ENCODE measurements at places on chromosomes 7 and 10.

DNA sequence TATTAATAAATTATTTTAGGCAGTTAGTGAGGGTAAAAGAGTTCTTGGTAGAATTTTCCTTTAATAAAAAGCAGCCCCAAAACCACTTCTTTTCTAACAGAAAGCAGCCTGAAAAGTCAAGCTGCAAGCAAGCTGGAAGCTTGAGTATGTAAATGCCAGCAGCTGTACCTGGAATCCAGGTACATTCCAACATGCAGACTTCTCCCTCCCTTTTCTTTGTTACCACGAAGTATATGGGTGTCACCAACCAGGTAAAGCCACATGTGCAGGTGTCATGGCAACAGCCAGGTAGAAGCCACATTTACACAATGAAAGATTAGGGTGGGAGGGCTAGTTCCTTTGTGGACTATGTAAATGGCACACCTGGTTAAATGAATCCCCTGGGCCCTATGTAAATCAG, 114.6 kb downstream of the EPC1 start:
- H3K4me1 ChIP-seq = peaks cover 1% of the 10 kb centered on the region
- no peak overlapping the region for H3K27ac ChIP-seq
- H3K27me3 ChIP-seq = no peaks in the 10 kb centered on the region
- H3K36me3 ChIP-seq = no peaks in the 10 kb centered on the region
- no peak for DNase-seq

DNA sequence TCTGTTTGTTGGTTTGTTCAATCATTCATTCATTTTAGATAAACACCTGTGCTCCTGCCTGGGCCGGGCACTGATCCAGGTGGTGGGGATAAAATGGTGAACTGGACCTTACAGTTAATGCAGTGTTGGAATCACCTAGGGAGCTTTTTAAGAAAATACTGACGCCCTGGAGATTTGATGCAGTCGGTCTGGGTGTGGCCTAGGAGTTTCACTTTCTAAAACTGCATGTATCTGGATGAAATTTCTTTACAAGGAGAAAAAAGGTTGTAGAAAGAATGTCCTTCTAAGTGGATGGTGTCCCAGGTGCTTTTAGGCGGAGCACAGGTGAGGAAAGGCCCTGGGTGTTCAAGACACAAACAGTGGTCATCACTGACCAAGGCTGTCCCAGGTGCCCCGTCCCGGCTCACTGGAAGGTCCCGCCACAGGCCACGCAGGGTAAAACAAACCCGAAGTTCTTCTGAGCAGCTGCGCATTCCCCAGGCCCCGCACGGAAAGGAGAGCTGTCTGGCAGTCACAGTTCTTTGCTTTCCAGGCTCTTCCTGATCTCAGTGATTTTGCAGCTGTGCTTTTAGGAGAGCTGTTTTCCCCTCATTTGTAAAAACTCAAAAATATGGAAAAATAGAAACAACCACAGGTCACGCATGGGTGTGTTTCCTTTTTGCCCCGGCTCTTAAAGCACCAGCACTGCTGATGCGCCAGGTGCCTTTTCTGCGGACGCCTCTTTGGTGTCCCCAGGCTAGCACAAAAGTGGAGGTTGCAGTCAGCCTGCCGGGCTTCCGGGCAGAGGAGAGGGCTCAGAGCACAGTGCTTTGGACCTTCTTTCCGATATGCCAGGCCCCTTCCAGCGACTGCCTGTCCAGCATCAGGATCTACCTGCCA, 161.9 kb downstream of the GRK5 start:
- no peak overlapping the region for H3K27ac ChIP-seq
- no peak for DNase-seq
- no peaks in the 10 kb centered on the region for H3K4me1 ChIP-seq

DNA sequence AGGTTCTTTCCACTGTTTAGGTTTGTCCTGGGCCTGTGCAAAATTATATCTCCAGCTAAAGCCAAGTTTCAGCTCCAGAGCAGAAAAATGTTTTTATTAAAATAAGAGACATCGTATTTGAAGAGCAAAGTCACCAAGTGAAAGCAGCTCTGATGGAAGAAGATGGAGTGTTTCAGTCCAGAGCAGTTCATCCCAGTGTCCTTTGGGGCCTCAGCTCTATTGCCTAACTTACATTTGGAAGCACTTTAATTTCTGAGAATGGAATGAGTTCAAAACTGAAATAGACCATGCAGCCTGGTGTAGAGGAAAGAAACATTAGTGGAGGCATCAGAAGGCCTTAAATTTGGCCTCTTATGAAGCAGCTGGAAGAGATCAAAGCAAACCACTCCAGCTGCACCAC, 545.2 kb downstream of the SORCS1 start:
- peaks cover 8% of the 10 kb centered on the region for H3K27me3 ChIP-seq
- H3K4me3 ChIP-seq = no peak overlapping the region
- no peaks in the 10 kb centered on the region for H3K4me1 ChIP-seq
- no peaks in the 10 kb centered on the region for H3K36me3 ChIP-seq
- no peak overlapping the region for H3K27ac ChIP-seq

GRCh38 chr7:72321637-72322036, 90.5 kb downstream of the CALN1 start:
- H3K4me3 ChIP-seq = no peak overlapping the region
- no peaks in the 10 kb centered on the region for H3K27me3 ChIP-seq
- no peak overlapping the region for H3K27ac ChIP-seq
- no peaks in the 10 kb centered on the region for H3K36me3 ChIP-seq
- DNase-seq = no peak
- H3K4me1 ChIP-seq = no peaks in the 10 kb centered on the region

DNA sequence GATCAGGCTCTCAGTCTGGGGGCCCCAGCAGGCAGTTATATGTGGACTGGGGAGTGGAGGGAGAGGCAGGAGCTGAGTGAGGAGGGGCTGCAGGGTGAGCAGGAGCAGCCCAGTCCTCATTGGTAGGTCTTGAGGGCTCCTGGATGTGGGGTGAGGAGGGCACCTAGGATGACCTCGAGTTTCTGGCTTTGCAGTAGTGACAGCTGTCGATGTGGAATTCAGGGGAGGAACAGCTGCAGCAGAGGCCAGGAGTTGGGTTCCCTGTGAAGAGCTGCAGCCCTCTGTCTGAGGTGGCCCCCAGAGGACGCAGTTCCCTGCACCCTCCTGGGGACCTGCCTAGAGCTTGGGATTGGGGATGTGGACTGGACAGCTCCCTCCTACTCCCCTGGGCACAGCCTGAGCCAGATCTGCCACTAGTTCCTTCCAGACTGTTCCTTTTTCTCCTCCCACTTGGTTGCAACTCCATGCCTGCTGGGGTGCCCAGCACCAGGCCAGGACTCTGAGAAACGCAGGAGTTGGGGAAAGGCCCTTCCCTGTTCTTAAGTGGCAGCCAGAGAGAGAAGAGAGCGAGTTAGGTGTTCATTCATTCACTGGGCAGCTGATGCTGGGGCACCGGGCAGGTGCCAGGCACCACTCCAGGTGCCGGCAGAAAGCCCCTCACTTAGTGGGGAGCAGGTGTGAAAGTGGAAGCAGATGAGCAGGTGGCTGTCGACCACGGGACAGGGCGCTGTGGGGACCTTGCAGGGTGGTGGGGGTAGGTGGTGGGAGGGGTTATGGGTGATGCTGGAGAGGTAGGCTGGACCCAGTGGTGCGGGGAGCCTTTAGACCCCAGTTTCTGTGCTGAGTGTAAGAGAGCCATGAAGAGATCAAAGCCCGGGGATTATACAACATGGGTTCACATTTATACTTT, 57.9 kb downstream of the PRF1 start:
- no peak for DNase-seq
- H3K27me3 ChIP-seq = no peaks in the 10 kb centered on the region
- peaks cover 11% of the 10 kb centered on the region for H3K36me3 ChIP-seq
- no peak overlapping the region for H3K4me3 ChIP-seq
- H3K4me1 ChIP-seq = no peaks in the 10 kb centered on the region

DNA sequence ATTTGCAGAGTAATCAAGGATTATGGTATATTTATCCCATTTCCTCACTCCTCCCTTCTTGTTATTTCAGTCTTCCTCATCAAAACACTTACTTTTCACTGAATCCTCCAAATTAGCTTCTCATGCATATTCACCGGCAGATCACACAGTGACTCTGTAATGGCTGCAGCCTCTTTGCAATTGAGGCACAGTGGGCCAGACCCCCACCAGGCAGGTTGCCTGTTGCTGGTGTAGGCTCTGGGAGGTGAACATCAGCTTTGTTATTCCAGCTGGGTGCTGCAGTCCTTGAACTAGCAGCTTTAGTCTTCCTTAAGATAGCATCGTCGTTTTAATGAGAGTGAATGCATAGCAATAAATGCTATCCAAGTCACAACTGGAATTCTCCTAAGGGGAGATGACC, 449.3 kb downstream of the CNTNAP2 start:
- no peaks in the 10 kb centered on the region for H3K4me1 ChIP-seq
- no peak overlapping the region for H3K27ac ChIP-seq
- H3K27me3 ChIP-seq = no peaks in the 10 kb centered on the region
- no peak overlapping the region for H3K4me3 ChIP-seq
- no peak for DNase-seq

DNA sequence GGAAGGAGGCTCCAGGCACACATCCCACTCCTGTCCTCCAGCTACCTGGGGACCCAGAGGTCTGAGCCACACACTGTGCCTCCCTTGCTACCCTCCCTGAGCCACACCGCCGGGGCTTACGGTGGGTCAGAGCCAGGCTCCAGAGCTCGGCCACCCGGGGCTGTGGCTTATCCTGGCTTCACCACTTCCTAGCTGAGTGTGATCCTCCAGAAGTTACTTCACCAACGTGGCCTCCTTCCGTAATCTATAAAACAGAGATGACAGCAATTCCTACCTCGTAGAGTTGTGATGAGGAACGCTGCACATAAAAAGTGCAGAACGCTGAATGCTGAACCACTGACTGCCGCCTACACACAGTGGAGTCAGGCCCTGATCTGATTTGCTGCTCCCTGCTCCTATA, 285.0 kb downstream of the PRPF18 start:
- H3K4me1 ChIP-seq = peaks cover 2% of the 10 kb centered on the region
- DNase-seq = no peak
- no peak overlapping the region for H3K4me3 ChIP-seq

- no peaks in the 10 kb centered on the region for H3K27me3 ChIP-seq
- H3K27ac ChIP-seq = no peak overlapping the region
- no peak overlapping the region for H3K4me3 ChIP-seq
- no peaks in the 10 kb centered on the region for H3K36me3 ChIP-seq
- DNase-seq = no peak
- H3K4me1 ChIP-seq = no peaks in the 10 kb centered on the region
Observed at GRCh38 chr7:50274361-50274760, 30.2 kb upstream of the IKZF1 start.

- DNase-seq = no peak
- H3K4me1 ChIP-seq = 0 out of 2 replicates have a peak, but pooled peaks cover 4% of the 10 kb centered on the region
- no peaks in the 10 kb centered on the region for H3K36me3 ChIP-seq
- H3K27ac ChIP-seq = no peak overlapping the region
Observed at GRCh38 chr7:44225566-44226395, 25.0 kb downstream of the YKT6 start.

GRCh38 chr7:102236592-102237287, 49.9 kb upstream of the SH2B2 start:
- no peak for DNase-seq
- H3K4me1 ChIP-seq = no peaks in the 10 kb centered on the region
- H3K4me3 ChIP-seq = no peak overlapping the region

- DNase-seq = no peak
- no peaks in the 10 kb centered on the region for H3K27me3 ChIP-seq
- H3K4me1 ChIP-seq = peaks cover 5% of the 10 kb centered on the region
- no peak overlapping the region for H3K27ac ChIP-seq
Observed at GRCh38 chr7:1725766-1726630, 55.9 kb downstream of the ELFN1 start.

- no peaks in the 10 kb centered on the region for H3K4me1 ChIP-seq
- DNase-seq = no peak
- no peak overlapping the region for H3K27ac ChIP-seq
- H3K4me3 ChIP-seq = no peak overlapping the region
- H3K36me3 ChIP-seq = no peaks in the 10 kb centered on the region
Observed at GRCh38 chr7:142311876-142312275, 54.0 kb upstream of the PRSS58 start.

DNA sequence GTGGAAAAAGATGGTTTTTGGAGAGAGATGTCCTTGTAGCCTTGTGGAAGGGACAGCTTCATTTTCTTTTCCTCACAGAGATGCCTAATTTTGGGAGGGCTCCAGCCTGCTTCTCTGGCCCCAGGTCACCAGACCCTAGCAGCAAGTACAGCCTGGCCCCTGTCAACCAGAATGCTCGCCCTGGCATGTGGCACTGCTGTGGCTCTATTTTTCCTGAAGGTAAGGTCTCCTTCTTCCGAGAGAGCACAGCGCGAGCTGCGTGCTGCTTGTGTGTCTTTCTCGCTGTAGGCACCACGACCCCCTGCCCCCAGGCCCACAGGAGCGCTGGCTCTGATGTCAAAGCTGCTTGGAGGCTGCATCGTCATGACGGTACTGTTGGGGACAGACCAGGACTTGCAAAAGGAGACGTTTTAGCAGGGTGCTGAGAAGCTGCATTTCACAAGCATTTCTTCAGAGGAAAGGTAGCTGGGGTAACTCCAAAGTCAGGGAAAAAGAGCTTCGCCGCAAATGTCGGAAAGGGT, 58.7 kb downstream of the CLEC2L start:
- DNase-seq = no peak
- no peak overlapping the region for H3K27ac ChIP-seq
- H3K27me3 ChIP-seq = no peaks in the 10 kb centered on the region
- H3K4me1 ChIP-seq = no peaks in the 10 kb centered on the region
- H3K36me3 ChIP-seq = no peaks in the 10 kb centered on the region

DNA sequence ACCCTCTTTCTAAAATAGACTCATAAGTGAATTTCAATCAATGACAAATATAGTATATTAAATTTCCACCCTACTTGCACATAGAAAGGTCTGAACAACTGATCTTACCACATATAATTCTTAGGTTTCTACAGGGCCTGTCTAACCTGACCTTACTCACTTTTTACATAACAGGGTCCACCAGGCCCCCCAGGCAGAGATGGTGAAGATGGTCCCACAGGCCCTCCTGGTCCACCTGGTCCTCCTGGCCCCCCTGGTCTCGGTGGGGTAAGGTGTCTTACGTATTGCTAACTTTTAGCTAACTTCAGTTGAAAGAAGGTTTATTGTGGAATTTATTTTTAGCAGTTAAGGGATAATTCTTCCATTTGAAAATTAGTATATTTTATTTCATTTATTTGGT, 5.3 kb downstream of the COL1A2 start:
- H3K27ac ChIP-seq = no peak overlapping the region
- no peaks in the 10 kb centered on the region for H3K27me3 ChIP-seq
- H3K4me3 ChIP-seq = no peak overlapping the region
- DNase-seq = no peak
- no peaks in the 10 kb centered on the region for H3K4me1 ChIP-seq

All from iPS DF 6.9 (cell line).